Activated T-cell treated with anti-CD3 and anti-CD28 coated beads, Interleukin-2, amount 50 U/mL, for 72 hours (primary cell): ENCODE measurements at places on chromosomes 5 and 9.
A peak's percentile ranks its signal among the peaks of the same experiment; 100 is the strongest.

DNA sequence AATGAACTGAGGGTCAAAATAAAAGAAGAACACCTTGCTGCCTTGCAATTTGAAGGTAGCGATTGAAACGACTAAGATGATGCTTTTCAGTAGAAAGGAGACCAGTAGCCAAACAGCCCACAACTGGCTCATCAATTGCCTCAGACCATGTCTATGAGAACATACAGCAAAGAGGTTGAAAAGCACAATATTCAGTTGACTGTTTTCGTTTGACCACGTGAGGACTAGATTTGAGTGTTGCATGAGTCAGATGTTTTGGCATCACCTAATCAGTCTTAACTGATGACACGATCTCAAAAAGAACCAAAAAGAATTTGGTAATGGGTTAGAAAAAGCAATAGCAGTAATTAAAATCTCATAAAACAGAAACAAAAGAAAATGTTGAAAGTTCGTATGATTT is 82.7 kb upstream of the IL7R start:
- DNase-seq = peak; percentile 63

DNA sequence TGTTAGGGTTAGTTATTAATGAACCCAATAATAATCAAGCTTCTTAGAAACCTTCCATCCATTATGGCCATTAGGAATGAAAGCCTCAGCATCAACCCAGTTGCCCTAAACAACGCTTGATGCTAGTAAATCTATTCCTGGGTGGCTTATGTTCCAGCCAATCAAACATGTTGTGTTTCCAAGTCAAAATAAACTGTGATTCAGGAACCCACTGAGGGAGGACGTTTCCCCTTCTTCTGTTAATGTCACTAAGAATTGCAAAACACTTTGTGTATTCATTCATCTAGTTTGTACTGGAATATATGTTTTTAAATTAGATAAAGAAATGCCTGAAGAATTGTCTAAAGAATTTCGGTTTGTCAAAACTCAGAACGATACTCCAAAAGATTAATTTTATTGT is 142.5 kb upstream of the MSX2 start:
- no peak for DNase-seq

GRCh38 chr5:54363669-54364068 is 53.3 kb upstream of the ARL15 start:
- no peak for DNase-seq

GRCh38 chr5:113965225-113965624 is 396.6 kb upstream of the KCNN2 start:
- DNase-seq = no peak

GRCh38 chr5:59158165-59158564 is 575.3 kb downstream of the RAB3C start:
- no peak for DNase-seq

- DNase-seq = no peak
Measured at GRCh38 chr9:83449166-83449565, 89.0 kb downstream of the FRMD3 start.

- DNase-seq = no peak
Measured at GRCh38 chr5:16486711-16487111, 21.1 kb upstream of the ZNF622 start.

GRCh38 chr9:100066539-100066938 is 32.3 kb downstream of the ERP44 start:
- no peak for DNase-seq

DNA sequence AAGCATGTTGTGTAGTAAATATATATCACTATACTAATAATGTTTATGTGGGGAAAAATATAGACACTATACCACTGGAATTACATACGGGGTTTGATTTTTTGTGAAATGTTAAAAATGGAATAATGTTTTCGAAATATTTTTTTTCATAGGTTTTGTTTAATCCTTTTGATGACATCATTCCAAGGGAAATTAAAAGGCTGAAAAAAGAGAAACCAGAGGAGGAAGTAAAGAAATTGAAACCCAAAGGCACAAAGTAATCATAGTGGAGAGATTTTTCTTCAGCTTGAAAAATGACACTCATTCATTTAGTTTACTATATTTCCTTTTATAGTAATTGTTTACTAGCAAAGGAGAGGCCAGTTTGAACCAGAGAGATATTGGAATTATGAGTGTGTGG is 17.6 kb downstream of the CWC27 start:
- DNase-seq = no peak

DNA sequence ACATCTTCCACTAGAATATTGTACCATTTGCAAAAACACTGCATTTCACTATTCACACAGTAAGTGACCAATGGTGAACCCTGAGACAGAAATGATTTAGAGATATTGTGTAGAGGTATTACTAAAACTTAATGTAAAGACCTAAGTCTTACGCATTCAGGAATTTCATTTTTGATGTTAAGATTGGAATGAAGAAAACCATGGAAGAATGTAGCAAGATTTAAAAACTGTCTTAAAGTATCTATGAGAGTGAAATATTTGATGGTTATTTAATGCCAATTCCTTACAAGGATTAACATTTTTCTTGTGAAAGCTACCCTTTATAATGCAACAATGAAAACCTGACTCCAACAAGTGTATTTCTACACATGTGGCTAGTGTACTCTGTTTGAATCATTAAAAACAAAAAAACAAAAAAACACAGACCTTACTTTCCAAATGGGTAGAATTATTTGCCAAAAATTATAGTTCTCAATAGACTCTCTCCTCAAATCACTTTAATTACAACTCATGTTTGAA is 172.0 kb downstream of the NNT start:
- no peak for DNase-seq

DNA sequence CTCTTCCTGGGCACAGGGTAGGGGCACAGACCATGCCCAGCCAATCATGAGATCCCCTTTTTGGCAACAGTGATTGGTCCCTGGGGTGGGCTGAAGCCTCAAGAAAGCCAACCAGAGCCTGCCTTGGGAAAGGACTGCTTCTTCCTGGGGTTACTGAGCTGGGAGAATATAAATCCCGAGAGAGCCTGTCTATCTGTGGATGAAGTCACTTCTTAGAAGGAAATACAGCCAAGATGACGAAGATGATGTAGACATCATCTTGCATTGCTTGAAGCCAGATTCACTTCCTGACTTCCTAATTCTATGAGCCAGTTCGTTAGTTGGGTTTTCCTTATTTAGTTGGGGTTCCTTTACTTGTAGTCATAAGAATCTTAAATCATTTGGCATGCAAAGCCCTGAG is 50.1 kb upstream of the PWWP2A start:
- DNase-seq = no peak

DNA sequence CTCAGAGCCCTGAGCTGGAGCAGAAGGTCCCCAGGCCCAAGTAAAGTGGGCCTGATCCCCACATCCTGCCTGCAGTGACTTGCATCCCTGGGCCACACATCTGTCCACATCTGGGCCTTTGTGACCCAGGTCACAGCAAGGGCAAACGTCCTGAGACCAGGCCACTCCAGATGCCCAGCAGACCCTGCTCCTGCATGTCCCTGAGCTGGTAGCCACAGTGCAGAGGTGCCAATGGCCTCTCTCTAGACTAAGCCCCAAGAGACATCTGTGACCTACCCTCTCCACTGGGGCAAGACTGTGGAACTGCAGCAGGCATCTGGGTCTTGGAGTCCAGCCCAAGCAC is 2.5 kb downstream of the FLT4 start:
- DNase-seq = no peak

DNA sequence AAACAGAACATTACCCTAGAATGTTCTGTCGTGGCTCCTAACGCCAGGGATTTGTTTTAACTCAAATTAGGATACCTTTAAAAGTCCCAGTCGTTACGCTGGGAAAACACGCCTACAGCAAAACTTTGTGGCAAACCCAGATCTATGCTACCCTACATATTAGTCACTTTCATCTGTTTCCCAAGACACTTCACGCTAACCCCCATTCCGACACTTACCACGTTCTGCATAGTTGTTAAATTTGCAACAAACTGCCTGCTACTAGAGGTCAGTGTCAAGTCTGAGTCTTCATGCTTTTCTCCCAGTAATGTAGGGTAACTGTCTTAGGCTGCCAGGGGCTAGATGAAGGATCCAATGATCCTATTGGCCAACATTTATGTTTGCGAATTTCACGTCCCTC is 140.3 kb downstream of the RASEF start:
- no peak for DNase-seq

DNA sequence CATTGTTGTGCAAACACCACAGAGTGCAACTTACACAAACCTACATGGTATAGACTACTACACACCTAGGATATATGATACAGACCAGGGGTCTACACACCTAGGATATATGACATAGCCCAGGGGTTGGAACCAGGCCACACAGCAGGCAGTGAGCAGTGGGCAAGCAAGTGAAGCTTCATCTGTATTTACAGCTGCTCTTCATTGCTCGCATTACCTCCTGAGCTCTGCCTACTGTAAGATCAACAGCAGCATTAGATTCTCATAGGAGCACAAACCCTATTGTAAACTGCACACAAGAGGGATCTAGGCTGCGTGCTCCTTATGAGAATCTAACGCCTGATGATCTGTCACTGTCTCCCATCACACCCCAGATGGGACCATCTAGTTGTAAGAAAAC is 56.6 kb downstream of the AP3B1 start:
- no peak for DNase-seq

GRCh38 chr5:35856765-35857351 is at the start of gene IL7R:
Gene IL7R, plus strand, starts transcription at chr5:35856891. Its CDS starts 87 bp downstream, at chr5:35856978.
- DNase-seq = no peak

DNA sequence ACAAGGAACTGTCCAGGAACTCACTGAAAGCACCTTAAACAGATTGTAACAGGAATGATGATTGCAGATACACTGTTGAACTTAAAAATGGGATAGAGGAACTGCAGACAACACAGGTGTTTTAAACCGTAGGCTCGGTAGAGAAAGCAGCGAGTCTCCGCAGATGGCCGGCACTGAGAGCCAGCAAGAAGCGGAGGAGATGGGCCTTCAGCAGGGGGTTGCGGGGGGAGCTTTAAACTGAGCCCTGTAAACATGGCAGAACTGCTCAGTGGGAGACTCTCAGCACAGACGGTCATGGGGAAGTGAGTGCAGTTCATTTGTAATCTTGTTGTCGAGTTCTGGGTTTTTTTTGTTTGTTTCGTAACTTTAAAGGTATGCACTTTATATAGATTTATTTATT is 155.1 kb upstream of the OTULINL start:
- no peak for DNase-seq

DNA sequence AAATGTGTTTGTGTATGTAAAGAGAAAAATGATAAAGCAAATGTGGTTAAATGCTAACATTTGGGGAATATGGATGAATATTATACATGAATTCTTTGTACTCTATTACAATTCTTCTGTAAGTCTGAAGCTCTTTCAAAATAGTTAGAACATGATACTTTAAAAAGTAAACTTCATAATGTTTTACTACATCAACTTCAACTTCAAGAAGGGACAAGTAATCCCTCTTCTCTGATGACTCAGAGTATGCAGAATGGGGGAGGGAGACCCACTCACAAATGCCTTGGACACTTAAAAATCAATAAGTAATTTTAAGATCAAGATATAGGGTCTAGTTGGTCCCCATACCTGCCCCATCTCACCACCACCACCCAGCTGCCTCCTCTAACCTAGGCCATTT is 162.4 kb downstream of the ESM1 start:
- DNase-seq = no peak
